SHP77 (cell line): ENCODE measurements at places on chromosomes 13 and 19.
A peak's percentile ranks its signal among the peaks of the same experiment; 100 is the strongest.

GRCh38 chr19:1947651-1948209 is 6.8 kb downstream of the CSNK1G2 start:
- no peak for DNase-seq

GRCh38 chr13:111027458-111028439 is 87.4 kb upstream of the ARHGEF7 start:
- DNase-seq: no peak

GRCh38 chr13:30314562-30314961 is 7.2 kb upstream of the KATNAL1 start:
- DNase-seq: no peak

DNA sequence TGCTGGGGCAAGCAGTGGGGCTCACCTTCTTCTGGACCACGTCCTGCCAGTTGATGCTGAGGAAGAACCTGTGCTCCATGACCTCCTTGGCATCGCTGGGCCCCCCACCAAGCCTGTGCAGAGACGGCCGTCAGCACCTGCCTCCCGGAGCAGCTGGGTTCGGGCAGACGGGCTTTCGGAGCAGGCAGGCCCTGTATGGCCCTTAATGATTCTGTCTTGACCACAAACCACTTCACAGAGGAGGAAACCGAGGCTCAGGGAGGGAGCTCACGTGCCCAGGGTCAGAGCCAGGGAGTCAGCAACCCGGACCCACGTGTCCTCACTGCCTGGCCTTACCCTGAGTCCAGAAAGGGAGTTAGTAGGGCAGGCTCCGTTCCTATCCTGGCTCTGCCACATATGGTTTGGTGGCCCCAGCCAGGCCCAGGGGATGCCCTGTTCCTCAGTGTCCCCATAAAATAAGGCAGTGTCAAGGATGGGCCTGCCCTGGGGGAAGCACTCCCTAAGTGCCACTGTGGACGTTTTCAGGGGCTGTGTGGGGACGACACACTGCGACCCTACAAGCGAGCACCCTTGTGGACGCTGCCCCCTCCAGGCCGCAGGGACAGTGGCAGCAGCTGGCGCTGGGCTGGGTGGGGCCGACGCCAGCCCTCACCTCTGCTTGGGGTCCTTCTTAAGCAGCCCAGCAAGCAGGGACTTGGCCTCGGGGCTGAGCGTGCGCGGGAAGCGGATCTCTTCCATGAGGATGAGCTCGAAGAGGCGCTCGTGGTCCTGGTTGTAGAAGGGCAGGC is 8.9 kb upstream of the CCNP start:
- no peak for DNase-seq

- no peak for DNase-seq
Observed at GRCh38 chr19:16473875-16474392, 2.2 kb upstream of the EPS15L1 start.

- DNase-seq: no peak
Observed at GRCh38 chr13:76522083-76522755, 364.0 kb downstream of the KCTD12 start.

DNA sequence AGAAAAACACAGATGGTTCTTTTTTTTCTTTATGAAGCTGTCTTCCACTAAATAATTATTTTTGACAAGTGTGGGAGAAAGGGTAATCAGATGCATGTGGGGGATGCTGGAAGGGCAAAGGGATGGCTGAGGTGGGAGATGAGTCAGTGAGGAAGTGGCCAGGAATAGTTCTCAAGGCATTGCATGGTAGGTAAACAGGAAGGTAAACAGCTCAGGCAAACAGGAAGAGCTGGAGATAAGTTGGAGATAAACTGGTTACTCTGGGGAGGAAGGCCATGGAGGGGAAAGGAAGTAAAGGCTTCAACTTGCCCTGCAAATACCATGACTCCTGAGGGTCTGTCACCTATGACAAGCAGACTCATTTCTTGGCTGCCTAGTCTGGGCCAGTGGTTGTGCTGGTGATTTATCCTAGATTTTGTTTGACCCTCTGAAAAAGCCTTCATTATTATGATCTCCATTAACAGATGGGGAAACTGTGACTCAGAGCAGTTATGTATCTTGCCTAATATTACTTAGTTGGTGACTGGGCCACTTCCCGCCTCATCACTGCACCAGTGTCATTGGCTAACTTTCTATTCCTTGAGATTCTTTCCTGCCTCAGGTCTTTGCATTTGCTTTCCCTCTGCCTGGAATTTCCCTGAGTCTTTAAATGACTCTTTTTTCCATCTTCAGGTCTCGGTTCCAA is 17.1 kb downstream of the ACTL9 start:
- no peak for DNase-seq

DNA sequence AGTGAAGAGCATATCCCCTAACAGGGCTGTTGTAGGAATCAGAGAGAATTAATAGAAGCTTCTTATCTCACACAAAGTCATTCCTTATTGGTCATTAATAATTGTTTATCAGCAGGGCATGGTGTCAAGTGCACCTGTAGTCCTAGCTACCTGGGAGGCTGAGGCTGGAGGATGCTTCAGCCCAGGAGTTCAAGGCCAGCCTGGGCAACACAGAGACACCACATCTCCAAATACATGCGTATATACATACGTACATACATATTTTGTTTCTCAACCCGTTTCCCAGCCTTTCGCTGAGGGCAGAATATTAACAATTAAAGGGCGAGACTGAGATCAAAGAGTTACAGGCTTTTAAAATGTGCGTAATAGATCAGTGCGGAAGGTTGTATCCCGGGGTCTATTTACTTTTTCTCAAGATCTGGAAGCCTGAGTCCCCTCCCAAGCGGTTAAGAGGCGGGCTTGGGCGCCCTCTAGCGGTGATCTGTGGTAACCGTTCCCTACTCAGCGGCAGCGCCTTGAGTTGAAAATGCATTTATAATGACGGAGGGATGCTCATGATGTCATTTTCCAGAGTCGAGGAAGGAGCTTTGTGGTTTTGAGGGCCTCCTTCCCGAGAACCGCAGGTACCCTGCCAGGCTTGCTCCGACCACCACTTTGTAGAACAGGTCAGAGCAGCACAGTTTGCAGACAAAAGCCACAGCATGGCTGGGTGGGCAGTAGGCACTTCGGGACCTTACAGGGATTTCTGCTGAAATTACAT is 169.6 kb upstream of the GPR12 start:
- DNase-seq: peak; percentile 55

- DNase-seq: no peak
Observed at GRCh38 chr19:49814010-49814409, 918 bp upstream of the FUZ start.

DNA sequence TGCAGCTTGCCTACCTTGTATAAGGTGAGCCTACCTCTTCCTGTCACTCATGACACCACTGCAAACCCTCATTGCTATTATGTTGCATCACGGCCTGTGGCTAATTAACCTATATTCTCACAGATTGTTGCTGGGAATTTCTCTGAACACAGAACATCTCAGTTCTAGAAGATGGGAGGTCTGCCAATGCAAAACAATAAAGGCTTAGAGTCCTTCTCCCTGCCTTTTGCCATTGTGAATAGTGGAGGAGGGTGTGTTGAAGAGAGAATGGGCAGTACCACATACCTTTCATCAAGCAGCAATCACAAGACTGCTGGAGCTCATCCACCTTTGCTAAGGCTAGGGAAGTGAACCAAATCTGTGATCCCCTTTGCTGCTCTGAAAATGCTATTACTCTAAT is 34.4 kb downstream of the WDFY2 start:
- no peak for DNase-seq

DNA sequence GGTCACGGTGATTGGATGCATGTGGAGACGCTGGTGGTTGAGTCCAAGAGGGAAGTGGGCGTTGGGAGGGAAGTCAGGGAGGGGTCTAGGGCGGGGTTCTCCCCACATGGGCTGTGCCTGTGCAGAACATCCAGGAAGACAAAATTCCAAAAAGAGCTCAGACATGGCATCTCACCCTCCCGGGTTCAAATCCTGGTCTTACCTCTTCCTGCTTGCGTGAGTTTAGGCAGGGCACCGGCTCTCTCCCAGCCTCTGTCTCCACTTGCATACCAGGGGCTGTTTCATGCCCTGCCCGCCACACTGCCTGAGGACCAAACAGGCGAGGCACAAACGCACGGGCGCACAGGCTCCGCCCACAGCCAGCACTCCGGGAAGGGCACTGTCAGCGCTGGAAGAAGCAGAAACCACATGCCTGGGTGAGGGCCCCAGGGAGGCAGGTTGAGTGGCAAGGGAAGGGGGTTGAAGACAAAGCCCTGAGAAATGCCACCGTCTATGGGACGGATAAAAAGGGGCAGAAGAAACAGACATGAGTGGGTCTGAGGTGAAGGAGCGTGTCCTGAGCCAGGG is 123.6 kb upstream of the SOX1 start:
- DNase-seq: no peak

- DNase-seq: no peak
Observed at GRCh38 chr19:5484398-5485285, 29.4 kb downstream of the ZNRF4 start.

GRCh38 chr19:3723883-3724282 is 15.7 kb downstream of the TJP3 start:
- no peak for DNase-seq

GRCh38 chr19:9407827-9408226 is 27.5 kb downstream of the ZNF266 start:
- DNase-seq: no peak

- no peak for DNase-seq
Observed at GRCh38 chr19:54158812-54159351, 639 bp downstream of the LENG1 start.

GRCh38 chr19:53333066-53333462 is 485 bp upstream of the ZNF845 start:
- DNase-seq: peak; percentile 33

GRCh38 chr13:51912091-51912490 is 50.3 kb downstream of the CCDC70 start:
- DNase-seq: no peak

GRCh38 chr13:98976941-98977340 is 923 bp downstream of the DOCK9 start:
- no peak for DNase-seq

DNA sequence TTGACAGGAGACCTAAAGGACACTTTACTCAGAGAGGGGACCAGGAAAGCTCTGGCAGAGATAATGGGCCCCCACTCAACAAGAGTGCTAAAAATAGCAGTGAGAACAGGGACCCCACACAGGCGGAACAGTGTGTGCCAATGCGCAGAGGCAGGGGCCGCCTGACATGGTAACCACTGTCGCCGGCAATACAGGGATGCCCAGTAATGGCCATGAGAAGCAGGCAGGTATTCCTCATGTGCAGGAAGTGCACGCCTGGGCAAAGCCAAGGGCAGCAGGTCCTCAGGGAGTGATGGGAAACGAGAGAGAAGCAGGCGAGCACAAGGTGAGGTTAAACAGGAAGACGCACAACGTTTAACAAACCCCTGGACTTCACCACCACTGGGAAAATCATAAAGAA is 757.1 kb downstream of the LIG4 start:
- DNase-seq: peak; percentile 46

- no peak for DNase-seq
Observed at GRCh38 chr13:29861694-29862110, 11.3 kb upstream of the UBL3 start.

GRCh38 chr13:46334035-46334822 is 52.8 kb downstream of the RUBCNL start:
- no peak for DNase-seq

DNA sequence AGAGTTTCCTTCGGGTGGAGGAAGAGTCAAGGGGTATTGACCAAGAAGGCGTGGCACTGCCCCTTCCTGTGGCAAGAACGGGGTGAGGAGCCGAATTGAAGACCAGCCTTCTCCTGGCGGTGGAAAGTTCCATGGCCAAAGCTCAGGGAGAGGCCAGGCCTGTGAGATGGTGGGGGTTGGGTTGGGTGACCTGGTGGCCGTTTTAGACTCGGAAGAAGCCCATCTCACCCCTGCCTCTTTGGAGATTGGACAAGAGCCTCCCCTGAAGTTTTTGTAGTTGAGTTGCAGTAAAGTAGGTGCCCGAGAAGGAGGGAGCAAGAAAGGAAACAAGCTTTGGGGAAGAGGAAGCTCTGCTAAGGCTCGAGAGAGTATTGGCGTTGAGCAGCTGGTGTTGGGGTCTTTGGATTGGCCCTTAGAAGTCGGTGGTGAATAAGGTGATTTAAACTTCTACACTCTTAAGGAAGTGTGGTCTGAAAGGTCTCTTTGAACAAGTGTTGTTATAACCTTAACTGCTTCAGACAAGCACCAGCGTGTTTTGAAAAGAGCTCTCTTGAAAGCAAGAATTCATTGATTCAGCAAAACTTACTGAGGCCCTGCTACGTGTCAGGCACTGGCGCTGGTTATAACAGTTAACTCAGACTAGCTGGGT is 964 bp downstream of the SPINT2 start:
- DNase-seq: no peak

- DNase-seq: no peak
Observed at GRCh38 chr13:105863300-105863920, 672.1 kb downstream of the EFNB2 start.

- no peak for DNase-seq
Observed at GRCh38 chr19:50432221-50433028, at the start of gene MYBPC2. TSS of gene MYBPC2 (plus strand) at chr19:50432892. CDS start at chr19:50432954, 62 bp downstream.

GRCh38 chr13:64639206-64639605 is 2590.9 kb downstream of the PCDH9 start:
- DNase-seq: no peak

- no peak for DNase-seq
Observed at GRCh38 chr13:50393628-50394027, 378.4 kb downstream of the KCNRG start.

DNA sequence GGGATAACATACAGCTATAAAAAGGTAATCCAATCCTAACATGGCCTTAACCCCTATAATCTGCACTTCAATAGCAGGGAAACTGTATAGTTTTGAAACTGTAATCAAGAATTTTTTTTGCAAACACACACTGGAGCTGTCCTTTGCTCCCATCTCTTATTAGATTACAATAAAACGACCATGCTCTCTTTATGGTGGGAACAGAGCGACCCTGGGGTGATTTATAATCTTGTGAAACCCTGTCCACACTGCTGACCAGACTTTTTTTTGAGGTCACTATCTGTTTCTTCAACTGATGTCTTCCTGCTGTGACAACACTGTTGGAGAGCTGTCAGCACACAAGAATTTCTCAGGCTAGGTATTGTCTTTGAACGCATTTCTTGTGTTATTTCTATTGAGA is 35.3 kb downstream of the DACH1 start:
- no peak for DNase-seq

DNA sequence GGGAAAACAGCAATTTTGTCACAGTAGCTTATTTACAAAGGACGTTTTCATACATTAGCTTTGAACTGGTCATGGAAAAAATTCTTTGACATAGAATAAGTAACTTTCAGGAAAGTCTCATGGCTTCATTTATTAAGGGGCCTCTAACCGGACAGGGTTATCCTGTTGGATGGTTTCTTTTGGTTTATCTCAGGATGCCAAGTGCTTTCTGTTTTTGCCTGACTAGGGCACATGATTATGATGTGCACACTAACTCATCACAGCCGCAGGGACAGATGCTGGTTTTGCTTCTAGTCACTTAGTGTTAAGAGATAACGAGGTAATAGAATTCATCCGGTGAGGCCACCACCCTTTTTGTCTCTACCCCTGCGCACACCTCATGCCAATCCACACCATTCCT is 53.0 kb downstream of the TGDS start:
- DNase-seq: no peak

GRCh38 chr19:44891016-44891882 is at the start of gene TOMM40:
TSS of gene TOMM40 (plus strand) at chr19:44891254. CDS start at chr19:44891416, 162 bp downstream.
- DNase-seq: peak; percentile 100

GRCh38 chr19:8208119-8208921 is 850 bp upstream of the CERS4 start:
- no peak for DNase-seq
